Hematopoietic multipotent progenitor cell treated with erythropoietin and hydrocortisone succinate and interleukin-3 and kit ligand, for 6 days (in vitro differentiated cells): ENCODE measurements at places on chromosomes 2 and 18.

DNA sequence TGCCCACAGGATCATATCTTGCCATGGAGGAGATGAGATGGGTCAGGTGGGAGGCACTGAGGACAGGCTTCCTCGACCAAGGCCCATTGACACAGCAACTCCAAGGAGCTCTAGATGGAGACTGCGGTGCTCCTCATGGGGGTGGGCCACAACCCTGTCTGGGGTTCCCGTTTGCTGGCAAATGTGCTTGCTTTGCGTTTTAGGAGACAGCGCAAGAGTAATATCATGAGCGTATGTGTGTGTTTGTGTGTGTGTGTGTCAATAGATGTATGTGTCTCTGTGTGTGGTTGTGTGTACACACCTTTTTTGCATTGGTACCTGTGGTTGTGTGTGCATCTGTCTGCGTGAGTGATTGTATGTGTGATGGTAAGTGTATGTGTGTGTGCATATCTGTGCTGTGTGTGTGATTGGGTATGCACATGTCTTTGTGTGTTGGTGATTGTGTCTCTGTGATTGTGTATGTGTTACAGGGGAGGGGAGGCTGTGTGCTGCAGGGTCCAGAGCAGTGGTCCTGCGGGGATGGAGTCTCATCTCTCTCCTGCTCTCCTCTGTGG, 4.4 kb downstream of the FBLN7 start:
- DNase-seq, result no peak

- no peak for DNase-seq
These were observed 8.7 kb downstream of the GYPC start for GRCh38 chr2:126664639-126665038.

GRCh38 chr2:177334940-177335543, 57.5 kb upstream of the AGPS start:
- DNase-seq, result peak; percentile 83

DNA sequence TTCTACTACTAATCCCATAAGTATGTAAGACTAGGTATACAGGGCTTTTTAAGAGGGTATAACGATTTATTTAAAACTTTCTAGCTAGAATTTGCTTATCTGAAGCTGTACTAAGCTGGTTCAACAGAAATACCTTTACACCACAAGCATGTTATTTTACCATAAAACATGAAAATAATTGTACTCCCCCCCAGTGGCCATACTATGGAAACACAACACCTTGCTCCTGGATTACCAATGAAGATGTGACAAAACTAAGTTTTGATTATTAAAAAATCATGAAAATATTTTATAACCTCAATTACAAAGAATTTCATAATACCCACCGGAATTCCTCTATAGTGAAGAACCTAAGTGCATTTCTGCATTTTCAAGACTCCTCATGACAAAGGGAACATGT, 27.3 kb downstream of the LPIN2 start:
- DNase-seq, result peak; percentile 81

DNA sequence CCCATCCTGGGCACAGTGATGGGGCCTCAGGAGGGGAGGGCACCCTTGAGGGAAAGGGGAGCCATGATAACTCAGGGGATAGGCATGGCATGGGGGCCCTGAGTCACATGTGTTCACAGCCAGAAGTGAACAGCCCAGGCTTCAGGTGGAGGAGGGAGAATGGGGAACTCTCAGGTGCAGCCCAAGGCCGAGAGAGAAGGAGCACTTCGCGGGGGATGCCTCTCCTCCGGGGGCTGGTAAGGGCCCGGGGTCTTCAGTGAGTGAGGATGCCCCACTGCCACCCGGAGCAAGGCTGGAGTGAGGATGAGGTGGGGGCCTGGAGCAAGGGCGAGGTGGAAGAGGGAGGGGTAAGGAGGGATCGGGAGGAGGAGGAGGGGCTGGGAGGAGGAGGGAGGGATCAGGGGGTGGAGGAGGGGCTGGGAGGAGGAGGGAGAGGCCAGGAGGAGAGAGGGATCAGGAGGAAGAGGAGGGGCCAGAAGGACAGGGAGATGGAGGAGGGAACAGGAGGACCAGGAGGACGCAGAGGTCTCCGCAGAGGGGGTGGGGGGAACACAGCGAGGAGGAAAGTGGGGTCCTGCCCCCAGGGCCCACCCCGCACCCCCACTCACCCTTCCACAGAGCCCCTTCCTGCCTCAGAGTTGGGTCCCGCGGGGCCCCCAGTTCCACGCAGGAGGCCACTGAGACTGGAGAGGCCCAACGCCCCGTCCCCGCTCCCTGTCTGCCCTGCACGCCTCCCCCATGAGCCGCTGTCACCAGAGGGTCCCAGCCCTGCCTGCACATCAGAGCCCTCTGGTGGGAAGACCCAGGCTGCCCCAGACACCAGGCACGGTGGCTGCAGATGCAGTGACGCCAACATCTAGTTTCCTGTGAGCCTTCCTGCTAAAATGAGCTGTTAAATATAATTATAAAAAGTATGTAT, 42.8 kb downstream of the RAMP1 start:
- no peak for DNase-seq

DNA sequence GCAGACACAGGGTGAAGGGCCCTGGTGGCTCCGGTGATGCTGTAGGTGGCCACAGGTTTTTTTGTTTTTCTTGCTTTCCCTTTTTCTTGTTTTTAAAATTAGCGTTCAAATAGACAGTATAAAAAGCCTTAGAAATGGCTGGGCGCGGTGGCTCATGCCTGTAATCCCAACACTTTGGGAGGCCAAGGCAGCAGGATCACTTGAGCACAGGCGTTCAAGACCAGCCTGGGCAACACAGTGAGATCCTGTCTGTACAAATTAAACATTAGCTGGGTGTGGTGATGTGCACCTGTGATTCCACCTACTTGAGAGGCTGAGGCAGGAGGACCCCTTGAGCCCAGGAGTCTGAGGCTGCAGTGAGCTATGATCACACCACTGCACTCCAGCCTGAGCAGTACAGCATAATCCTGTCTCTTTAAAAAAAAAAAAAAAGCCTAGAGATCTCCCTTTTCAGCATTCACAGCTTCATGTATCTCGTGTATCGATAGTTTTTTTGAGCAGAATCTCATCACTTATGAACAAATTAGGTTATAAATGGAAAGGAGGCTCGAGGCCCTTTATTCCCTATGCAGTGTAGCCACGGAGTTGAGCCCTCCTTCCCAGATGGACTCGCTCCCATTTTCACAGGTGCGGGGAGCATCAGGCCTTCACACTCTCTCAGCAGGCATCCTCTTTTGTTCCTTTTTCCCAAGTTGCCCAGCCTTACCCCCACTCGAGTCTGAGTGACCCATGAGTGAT, 50.8 kb downstream of the EMILIN2 start:
- no peak for DNase-seq

GRCh38 chr2:174191342-174192074, 56.8 kb downstream of the OLA1 start:
- no peak for DNase-seq

- no peak for DNase-seq
These were observed 233.0 kb upstream of the SIX2 start for GRCh38 chr2:45242161-45242741.

GRCh38 chr2:102110171-102110570, 32.4 kb upstream of the IL1R1 start:
- no peak for DNase-seq

DNA sequence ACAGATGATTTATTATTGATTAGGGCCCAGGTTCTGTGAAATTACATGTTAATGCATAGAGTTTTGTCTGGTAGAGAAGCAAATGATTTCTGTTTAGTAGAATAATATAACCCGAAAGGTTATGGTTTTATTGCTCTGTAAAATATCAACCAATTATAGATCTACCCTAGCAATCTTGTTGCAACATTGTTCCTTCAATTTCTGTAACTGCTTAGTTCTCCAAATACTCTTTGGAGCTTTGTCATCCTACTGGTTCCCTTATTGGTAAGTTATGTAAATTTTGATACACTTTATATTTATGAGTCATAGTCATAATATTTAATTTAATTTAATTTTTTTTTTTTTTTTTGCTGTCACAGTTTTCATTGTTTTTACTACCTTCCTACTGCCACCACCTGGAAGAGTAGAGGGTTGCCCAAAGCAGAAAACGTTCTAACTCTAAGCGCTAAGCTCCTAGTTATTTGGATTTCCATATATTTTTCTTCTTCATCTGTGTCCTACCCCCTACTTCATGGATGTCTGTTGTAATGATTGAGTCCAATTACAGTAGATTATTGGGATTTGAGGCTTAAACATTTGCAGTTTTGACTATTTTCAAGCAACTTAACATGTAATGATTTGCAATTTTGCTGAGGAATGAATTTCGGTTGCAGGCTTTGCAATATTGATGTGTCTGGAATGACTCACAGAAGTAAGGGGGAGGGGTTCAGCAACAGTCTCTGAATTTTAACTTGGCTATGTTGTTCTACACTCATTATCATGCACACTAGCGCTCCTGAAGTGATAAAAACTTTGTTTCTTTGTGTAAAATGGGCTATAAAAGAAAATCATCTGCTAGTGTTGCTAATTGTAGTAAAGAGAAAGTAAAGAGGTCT, 51.1 kb downstream of the NABP1 start:
- DNase-seq, result no peak

DNA sequence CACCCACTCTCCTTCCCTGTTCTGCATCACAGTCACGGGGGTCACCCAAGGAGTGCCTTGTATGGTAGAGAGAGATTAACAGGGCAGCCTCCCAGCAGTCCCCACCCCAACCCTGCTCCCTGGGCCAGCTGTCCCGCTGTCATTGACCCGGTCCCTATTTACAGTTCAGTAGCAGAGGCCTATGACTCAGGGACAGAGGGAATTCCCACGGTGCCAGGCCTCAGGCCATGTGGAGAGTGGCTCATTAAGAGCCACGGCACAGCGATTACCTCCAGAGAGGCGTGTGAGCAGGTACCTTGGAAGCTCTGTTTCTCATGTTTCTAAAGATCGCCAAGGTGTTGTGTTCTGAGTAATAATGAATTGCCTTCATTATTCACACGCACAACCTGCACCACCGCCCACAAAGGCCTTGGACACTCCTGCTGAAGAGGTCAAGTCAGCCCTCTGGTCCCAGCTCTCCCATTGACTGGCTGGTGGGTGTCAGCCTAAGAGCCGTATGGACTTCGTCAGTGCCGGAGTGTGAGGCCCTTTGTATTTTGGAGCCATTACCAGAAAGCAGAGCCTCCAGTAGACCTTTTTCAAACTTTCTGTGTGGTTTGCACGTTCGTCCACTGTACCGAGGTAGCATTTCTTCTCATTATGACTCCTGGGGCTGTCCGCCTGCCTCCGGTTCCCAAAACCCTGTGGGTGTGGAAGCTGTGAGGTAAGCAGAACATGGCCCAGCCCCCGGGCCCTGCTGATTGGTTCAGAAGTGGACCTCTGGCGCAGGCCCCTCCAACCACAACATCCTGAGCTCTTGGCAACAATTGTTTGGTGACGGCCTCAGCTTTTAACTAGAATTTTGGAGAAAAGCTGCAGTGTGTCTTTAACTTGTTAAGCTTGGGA, 47.0 kb downstream of the SERTAD2 start:
- peak; percentile 97 for DNase-seq

DNA sequence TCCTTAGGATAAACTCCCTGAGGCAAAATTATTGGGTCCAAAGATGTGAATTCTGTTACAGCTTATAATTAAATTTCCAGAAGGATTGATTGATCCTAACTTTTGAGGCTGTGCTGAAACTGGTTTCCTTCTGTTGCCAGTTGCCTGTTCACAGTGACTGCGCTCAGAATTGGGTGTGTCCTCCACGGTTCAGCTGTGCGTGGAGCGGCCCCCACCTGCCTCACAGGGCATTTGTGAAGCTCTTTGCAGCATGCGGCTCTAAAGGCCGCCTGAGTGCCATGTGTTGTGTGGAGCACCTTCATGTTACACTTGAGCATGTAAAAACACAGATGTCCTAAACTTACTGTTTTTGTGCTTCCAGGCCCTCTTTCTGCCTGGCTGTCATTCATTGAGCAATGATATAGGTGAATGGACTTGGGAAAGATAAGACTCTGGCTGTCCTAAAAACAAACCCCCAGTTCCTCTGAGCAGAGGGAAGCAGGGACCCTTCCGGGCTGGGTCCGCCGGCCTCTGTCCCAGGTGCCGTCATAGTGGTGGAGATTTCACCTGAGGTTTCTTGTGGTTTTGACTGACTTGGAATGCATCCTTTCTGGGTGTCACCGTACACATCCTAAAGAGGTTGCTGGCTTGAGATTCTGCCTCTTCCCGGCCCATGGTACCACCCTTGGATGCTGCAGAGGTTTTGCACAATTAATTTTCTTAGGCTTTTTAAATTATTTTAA, 173.6 kb downstream of the LDLRAD4 start:
- peak; percentile 28 for DNase-seq

DNA sequence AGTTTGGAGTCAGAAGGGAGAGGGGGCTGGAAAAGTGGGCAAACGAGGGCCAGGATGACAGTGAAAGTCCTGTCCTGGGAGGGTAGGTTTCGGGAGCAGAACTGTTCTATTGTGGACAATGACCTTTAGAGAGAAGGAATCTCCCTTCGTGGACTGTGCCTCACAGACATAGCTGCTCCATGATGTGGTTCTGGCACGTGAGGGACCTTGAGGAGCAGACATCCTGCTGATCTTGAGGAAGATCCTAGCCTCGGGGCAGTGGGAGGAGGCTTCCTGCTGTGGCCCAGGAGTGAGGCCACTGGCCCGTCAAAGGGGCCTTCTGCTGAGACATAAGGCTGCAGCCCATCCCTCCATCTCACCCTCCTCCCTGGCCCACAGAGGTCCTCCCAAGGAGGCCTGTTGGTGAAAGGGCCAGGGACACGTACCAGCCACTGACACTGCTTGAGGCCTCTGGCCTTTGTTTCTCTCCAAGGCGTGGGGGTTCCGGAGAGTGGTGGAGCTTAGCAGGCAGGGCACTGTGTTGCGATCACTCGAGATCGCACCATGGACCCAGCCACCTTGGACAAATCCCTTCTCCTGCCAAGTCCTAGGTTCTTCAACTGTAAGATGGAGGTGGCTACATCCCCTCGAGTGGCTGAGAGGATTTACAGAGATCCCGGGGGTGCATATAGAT, 167.2 kb downstream of the CELF4 start:
- DNase-seq, result no peak

GRCh38 chr18:47343291-47343690, 91.8 kb upstream of the SKOR2 start:
- DNase-seq, result no peak

- peak; percentile 11 for DNase-seq
These were observed 21.2 kb upstream of the ME2 start for GRCh38 chr18:50857694-50858093.

DNA sequence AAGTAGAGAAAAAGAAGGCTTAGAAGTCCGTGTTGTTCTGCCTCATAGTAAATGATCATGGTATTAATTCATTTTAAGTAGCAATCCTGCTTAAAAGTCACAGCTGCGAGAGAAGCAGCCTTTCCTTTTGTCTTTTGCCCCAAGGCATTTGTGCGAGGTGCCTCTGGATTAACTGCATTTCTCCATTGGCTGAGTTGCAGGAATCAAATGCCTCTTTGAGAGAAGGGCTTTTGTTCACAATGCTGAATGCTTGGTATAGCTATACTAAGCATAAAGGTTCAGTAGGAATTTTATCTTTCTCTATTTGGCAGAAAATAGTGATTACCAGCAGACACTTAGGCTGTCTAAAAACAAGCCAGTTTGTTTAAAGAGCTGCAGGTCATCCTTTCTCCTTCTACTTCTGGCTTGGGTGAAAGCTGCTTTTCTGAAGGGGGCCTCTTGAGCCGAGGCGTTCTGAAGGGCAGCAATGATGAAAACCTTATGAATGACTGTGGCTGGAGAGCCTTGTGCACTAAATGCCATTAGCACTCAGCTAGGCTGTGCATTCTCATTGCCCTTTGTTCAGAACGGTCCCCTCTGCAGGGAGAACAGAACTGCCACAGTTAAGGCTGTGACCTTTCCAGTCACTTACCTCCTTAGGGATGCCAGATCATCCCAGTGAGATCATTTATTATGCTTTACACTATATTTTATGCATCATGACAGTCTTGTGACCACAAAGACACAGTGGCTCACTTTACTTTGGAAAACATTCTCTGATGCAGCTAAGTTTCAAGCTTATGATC, 68.8 kb upstream of the TMEM87B start:
- no peak for DNase-seq
